ENCODE measurements at places on chromosomes 6 and 20.

GRCh38 chr20:33391722-33392415 is 9.4 kb downstream of the CDK5RAP1 start:
- DNase-seq = no peak

DNA sequence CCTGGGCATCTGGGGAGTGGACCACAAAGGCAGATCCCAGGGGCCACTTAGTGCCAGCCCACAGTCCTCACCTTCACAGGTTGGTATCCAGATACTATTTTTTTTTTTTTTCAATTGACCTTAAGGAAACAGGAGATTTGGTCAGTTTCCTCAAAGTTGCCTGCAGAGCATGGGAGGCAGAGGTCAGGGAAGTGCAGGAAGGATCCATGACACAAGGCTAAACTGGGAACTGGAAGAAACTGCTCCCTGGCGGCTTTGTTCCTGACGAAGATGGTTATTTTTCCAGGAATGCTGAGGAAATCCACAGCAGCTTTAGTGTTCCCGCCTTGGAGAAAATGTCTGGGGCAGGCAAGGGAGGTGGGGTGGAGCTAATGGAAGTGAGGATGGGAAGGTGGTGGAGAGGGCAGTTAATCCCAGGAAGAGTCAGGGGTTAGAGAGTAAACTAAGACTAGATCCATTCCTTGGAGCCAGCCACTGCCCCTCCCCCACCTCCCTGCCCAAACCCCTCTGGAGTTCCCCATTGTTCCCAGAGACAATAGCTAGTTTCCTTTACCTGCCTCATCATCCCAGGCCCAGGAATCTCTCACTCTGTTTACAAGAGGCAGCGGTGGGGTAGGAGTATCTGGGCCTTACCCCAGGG is 14.3 kb upstream of the MYMX start:
- no peak for DNase-seq

- no peak for DNase-seq
These were observed at the start of gene SULF2 for GRCh38 chr20:47785311-47785853. Gene SULF2, minus strand, starts transcription at chr20:47785481. Its CDS starts 28,118 bp downstream, at chr20:47757363.

- no peak for DNase-seq
These were observed 57.0 kb upstream of the CARMIL1 start for GRCh38 chr6:25222006-25222678.

Data from activated CD4-positive, alpha-beta T cell treated with anti-CD3 and anti-CD28 coated beads for 4 hours (primary cell).